A673 (cell line): ENCODE measurements at places on chromosomes 7 and 10. TPM values are rescaled to one million over a fixed set of nuclear protein-coding genes. Genes with fewer than 3 reads are reported as not detected.

The NUTM2A gene
- total RNA-seq, result 0.24 and 1.1 TPM in 2 replicates

DNA sequence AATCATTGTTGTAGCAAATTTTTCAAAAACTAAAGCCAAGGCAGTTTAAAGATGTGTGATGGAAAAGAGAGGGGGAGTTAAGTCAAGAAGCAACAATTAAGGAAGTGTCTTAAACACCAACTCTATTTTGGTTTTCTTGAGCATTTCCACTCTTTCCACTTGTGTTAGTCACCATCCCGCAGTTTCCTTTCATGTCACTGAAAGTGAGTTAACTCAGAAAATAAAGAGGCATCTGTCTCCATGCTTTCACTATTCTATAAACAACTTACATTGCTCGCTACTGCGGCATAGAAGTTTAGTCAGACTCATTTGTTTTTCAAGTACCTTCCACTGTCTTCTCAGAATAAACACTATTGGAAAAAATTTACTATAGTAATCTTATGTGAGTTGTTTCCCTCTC, 284.9 kb upstream of the SEMA3D start:
- no peak overlapping the region for H3K27ac ChIP-seq
- H3K36me3 ChIP-seq, result no peaks in the 10 kb centered on the region
- no peak overlapping the region for H3K4me3 ChIP-seq
- no peak for DNase-seq
- H3K4me1 ChIP-seq, result no peaks in the 10 kb centered on the region

The WNT2 gene
- not detected in 2 replicates for total RNA-seq

The PWWP2B gene
- 18.6 and 21.2 TPM in 2 replicates for total RNA-seq

- H3K36me3 ChIP-seq, result no peaks in the 10 kb centered on the region
- DNase-seq, result no peak
- no peaks in the 10 kb centered on the region for H3K27me3 ChIP-seq
- no peaks in the 10 kb centered on the region for H3K4me1 ChIP-seq
These were observed 734.3 kb upstream of the POT1 start for GRCh38 chr7:125663961-125664360.

DNA sequence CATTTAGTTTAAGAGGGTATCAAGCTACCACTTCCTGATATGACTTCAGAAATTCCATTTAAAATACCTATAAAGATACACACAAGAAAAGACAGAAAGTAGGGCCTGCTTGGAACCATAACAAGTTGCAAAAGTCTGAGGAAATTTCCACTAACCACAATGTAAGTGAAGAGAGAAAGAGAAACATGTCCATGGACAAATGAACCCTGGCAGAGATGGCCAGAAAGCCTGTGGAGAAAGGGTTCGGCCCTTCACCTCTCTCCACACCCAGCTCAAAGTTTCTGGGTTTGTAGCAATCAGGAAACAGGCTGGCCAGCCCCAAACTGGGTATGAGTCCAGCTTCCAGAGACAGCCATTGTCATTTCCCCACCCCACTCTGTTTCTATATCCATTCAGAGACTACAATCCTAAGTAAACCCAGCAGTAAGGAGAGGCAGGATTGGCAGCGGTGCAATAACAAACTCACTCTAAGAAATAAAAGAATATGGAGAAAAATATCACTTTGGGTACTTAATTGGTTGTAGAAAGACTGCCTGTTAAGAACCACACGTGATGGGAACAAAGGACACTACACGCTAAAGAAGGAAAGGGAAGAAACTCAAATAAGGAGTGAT, 71.1 kb downstream of the STK17A start:
- H3K4me1 ChIP-seq, result peaks cover 26% of the 10 kb centered on the region
- no peaks in the 10 kb centered on the region for H3K27me3 ChIP-seq
- DNase-seq, result no peak
- H3K4me3 ChIP-seq, result no peak overlapping the region

DNA sequence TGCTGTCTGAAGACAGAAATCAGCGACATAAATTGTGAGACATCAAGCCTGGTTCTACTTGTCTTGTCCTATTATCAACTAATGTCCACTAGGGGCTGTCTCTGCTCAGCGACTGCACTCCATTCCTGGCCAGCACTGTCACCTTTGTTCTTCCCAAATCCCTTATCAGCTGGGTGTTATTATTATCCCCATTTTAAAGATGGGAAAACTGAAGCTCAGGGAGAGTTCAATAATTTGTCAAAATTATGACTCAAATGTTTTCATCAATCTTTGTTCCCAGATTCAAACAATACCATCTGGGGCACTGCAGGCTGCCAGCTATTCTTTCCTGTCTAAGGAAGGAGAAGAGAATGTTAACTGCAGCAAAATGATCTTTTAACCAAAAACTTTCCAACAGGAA, 431.6 kb upstream of the NFE2L3 start:
- DNase-seq, result peak; percentile 12
- H3K27ac ChIP-seq, result no peak overlapping the region
- H3K27me3 ChIP-seq, result peaks cover 20% of the 10 kb centered on the region
- no peak overlapping the region for H3K4me3 ChIP-seq
- H3K36me3 ChIP-seq, result no peaks in the 10 kb centered on the region

DNA sequence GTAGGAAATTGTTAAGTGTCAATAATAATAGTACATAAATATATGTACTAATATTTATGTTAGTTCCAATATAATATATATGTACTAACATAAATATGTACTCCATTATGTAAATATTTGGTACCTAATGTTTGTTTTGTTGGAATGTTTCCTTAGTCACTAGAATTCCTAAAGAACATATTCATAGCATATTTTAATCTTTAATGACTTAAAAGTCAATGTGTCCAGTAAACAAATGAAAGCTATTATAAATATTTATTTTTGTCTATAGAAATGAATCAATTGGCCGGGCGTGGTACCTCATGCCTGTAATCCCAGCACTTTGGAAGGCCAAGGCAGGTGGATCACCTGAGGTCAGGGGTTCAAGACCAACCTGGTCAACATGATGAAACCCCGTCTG, 153.6 kb downstream of the GPR158 start:
- DNase-seq, result no peak
- no peak overlapping the region for H3K27ac ChIP-seq

GRCh38 chr7:82598958-82599357, 155.4 kb upstream of the CACNA2D1 start:
- no peaks in the 10 kb centered on the region for H3K27me3 ChIP-seq
- no peaks in the 10 kb centered on the region for H3K36me3 ChIP-seq
- H3K27ac ChIP-seq, result no peak overlapping the region
- DNase-seq, result peak; percentile 28
- H3K4me3 ChIP-seq, result no peak overlapping the region
- peaks cover 38% of the 10 kb centered on the region for H3K4me1 ChIP-seq

- H3K27ac ChIP-seq, result no peak overlapping the region
- H3K27me3 ChIP-seq, result no peaks in the 10 kb centered on the region
- no peak overlapping the region for H3K4me3 ChIP-seq
- no peaks in the 10 kb centered on the region for H3K36me3 ChIP-seq
- peaks cover 39% of the 10 kb centered on the region for H3K4me1 ChIP-seq
These were observed 593.1 kb downstream of the SORCS1 start for GRCh38 chr10:106571192-106571946.

DNA sequence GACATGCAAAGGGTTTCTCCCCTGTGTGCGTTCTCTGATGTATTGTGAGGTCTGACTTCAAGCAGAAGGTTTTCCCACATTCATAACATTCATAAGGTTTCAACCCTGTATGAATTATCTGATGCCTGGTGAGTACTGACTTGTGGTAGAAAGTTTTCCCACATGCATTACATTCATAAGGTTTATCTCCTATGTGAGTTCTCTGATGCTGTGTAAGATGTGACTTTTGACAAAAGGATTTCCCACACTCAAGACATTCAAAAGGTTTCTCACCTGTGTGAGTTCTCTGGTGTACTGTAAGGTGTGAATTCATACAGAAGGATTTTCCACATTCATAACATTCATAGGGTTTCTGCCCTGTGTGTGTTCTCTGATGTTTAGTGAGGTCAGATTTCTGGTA, 45.1 kb downstream of the ZNF33B start:
- DNase-seq, result no peak
- no peak overlapping the region for H3K27ac ChIP-seq

The GNGT1 gene
- total RNA-seq, result not detected in 2 replicates

The LIPK gene
- not detected in 2 replicates for total RNA-seq

The PIP gene
- total RNA-seq, result not detected in 2 replicates

GRCh38 chr7:7931626-7932025, 37.0 kb upstream of the GLCCI1 start:
- no peak overlapping the region for H3K4me3 ChIP-seq
- no peaks in the 10 kb centered on the region for H3K27me3 ChIP-seq

DNA sequence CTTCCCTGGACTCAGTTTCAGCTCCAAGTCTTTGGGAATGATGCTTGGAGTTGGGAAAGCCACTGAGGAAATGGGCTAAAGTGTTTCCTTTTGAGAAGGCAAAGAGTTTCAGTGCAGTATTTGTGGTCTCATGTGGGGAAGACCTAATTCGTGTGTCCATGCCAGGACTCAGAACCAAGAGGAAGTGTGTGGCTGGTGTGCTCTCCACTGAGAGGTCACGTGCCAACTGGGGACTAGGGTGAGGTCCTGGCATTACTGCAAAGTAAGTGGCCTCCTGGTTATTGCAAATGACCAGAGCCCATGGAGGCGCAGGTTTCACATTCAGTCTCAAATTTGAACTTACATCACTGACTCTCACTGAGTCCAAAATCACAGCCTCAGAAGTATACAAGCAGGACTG, 48.6 kb upstream of the ITPRID1 start:
- no peak overlapping the region for H3K27ac ChIP-seq
- H3K4me3 ChIP-seq, result no peak overlapping the region
- no peak for DNase-seq
- no peaks in the 10 kb centered on the region for H3K36me3 ChIP-seq

GRCh38 chr10:42684517-42684916, 46.1 kb upstream of the ZNF33B start:
- H3K27ac ChIP-seq, result no peak overlapping the region
- H3K4me1 ChIP-seq, result no peaks in the 10 kb centered on the region
- DNase-seq, result no peak
- H3K36me3 ChIP-seq, result no peaks in the 10 kb centered on the region

- H3K36me3 ChIP-seq, result no peaks in the 10 kb centered on the region
- no peaks in the 10 kb centered on the region for H3K27me3 ChIP-seq
- no peak overlapping the region for H3K4me3 ChIP-seq
- H3K4me1 ChIP-seq, result peaks cover 31% of the 10 kb centered on the region
- peak overlapping the region; percentile 25 for H3K27ac ChIP-seq
These were observed 13.0 kb downstream of the SEMA3A start for GRCh38 chr7:84181628-84182027.

The FEZF1 gene
- 85.9 and 114 TPM in 2 replicates for total RNA-seq

- no peaks in the 10 kb centered on the region for H3K4me1 ChIP-seq
- H3K36me3 ChIP-seq, result no peaks in the 10 kb centered on the region
- H3K4me3 ChIP-seq, result no peak overlapping the region
- H3K27me3 ChIP-seq, result no peaks in the 10 kb centered on the region
- H3K27ac ChIP-seq, result no peak overlapping the region
These were observed 12.4 kb downstream of the RBM33 start for GRCh38 chr7:155656891-155657290.

- no peaks in the 10 kb centered on the region for H3K36me3 ChIP-seq
- no peak overlapping the region for H3K27ac ChIP-seq
- no peaks in the 10 kb centered on the region for H3K4me1 ChIP-seq
- no peaks in the 10 kb centered on the region for H3K27me3 ChIP-seq
- peak; percentile 1 for DNase-seq
- H3K4me3 ChIP-seq, result no peak overlapping the region
These were observed 317.2 kb downstream of the PHF14 start for GRCh38 chr7:11290863-11291262.

- peak; percentile 62 for DNase-seq
- peaks cover 5% of the 10 kb centered on the region for H3K4me1 ChIP-seq
- no peak overlapping the region for H3K27ac ChIP-seq
- no peaks in the 10 kb centered on the region for H3K27me3 ChIP-seq
- H3K4me3 ChIP-seq, result no peak overlapping the region
- H3K36me3 ChIP-seq, result no peaks in the 10 kb centered on the region
These were observed 325.5 kb upstream of the C7orf33 start for GRCh38 chr7:148264933-148265557.

DNA sequence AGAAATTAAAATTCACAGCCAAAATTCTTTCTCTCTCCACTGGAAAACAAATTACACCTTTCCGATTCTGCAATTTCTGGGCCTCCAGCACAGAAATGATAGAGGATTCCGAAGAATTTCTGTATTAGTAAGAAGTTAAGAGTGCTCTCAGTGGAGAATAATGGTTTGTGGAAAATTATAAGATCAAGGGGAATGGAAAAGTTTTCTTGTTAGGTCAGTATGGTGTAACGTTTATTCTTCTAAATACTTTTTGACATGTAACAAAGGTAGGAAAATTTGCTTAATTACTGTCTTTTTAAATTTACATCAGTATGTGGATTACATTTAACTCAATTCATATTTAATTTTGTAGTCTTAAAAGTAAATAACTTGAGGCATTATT, 288.3 kb upstream of the NFE2L3 start:
- DNase-seq, result no peak
- H3K36me3 ChIP-seq, result no peaks in the 10 kb centered on the region
- peaks cover 58% of the 10 kb centered on the region for H3K27me3 ChIP-seq
- peaks cover 15% of the 10 kb centered on the region for H3K4me1 ChIP-seq

The CDK1 gene
- total RNA-seq, result 153 and 168 TPM in 2 replicates

GRCh38 chr7:94332571-94332970, 62.1 kb upstream of the COL1A2 start:
- H3K27me3 ChIP-seq, result no peaks in the 10 kb centered on the region
- no peaks in the 10 kb centered on the region for H3K36me3 ChIP-seq
- H3K4me3 ChIP-seq, result no peak overlapping the region
- H3K4me1 ChIP-seq, result no peaks in the 10 kb centered on the region
- H3K27ac ChIP-seq, result no peak overlapping the region

The ACSM6 gene
- not detected in 2 replicates for total RNA-seq

DNA sequence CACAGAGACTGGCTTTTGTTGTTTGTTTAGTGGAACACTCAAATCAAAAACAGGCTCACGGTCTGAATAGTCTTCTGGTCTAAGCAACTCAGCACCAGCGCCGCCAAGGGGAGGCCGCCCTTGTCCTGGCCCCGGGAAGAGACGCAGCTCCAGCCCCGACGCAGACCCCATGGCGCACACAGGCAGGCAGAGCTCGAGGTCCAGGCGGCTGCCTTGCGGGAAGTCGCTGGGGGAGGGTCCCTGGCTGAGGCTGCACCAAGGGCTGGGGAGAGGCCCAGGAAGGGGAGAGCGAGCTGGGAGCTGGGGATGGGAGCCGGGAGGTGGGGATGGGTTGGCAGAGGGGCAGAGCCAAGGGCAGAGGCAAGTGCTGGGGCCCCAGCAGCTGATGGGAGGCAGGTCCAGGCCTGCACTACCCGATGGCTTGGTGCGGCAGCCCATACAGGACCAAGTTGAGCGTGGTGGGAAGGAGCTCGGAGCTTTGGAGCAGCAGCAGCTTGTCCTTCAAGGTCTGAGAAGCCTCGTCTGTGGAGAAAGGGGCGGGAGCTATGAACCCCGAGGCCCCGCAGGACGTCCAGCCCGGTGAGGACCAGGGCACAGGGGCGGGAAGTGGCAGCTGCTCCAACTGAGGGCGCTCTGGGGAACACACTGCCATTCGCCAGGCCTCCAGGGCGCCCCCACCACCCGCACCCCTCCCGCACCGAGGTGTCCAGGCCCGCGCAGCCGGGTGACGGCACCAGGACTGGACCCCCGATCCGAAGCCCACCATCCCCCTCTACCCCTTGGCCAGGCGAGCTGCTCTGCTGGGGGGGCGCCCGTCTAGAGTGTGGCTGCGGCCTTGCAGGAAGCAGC, 22.7 kb upstream of the NKX6-2 start:
- peaks cover 46% of the 10 kb centered on the region for H3K27me3 ChIP-seq
- DNase-seq, result no peak
- no peaks in the 10 kb centered on the region for H3K36me3 ChIP-seq
